GM23338 (cell line): ENCODE measurements at places on chromosomes 7 and 10. TPM values are rescaled to one million over a fixed set of nuclear protein-coding genes. Genes with fewer than 3 reads are reported as not detected.
A peak's percentile ranks its signal among the peaks of the same experiment; 100 is the strongest.

The AASS gene
- total RNA-seq = 698 and 789 TPM in 2 replicates

The OR2A5 gene
- total RNA-seq = not detected in 2 replicates

The VGF gene
- 3.3 and 4.4 TPM in 2 replicates for total RNA-seq

The ENTPD1 gene
- 2.0 and 2.3 TPM in 2 replicates for total RNA-seq

The ECD gene
- 51.5 and 56.6 TPM in 2 replicates for total RNA-seq

DNA sequence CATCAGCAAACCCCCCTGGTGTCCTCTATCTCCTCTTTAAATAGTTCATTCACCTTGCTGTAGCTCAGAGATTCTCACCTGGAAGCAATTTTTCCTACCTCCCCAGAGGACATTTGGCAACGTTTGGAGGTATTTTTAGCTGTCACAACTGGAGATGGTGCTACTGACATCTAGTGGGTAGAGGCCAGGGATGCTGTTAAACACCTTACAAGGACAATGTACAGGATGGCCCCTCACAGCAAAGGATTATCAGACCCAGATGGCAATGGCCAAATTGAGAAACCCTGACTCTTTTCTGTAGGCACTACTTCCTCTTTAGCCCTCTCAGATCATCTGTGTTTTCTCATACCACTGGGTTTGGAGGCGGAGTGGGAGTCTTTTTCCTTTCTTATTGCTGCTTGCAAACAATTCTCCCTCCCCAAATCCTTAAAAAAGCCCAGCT lies 13.2 kb upstream of the TRA2A start:
- peak; percentile 76 for DNase-seq

GRCh38 chr10:109071539-109071938 lies 851.8 kb downstream of the XPNPEP1 start:
- DNase-seq = no peak

DNA sequence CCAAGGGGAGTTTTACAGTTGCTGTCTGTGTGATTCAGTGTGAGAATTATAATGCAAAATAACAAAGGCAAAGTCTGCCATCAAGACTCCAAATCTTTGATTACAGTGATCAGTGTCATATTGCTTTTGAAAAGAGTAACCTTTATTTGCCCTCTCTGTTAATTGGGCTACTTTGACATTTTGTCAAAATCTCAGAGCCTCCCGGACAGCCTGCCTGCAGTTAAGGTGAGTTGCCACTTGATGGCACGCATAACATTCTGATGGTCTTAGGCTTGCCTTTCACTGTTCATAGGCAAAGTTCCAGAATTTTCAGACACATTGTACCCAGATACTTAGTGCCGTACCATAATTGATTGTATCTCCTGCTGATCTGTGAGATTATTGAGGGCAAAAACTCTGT lies 253.5 kb downstream of the ABCA13 start:
- DNase-seq = peak; percentile 65

DNA sequence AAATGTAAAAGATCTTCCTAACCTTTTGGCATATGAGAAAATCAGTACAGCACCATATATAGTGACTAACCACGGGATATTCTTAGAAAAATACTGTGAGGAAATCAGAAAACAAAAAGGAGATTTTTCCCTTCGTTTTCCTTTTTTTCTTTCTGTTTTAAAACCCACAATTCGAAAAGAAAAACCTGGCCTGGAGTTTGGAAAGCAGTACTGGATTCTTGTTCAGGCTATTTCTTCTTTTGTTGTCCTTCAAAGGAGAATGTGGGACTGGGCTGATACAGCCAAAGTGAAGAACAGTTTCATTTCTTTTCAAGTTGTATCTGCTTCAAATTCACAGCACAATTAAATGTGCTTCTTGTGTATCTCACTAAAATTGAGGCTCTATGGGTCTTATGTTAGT lies 156.8 kb upstream of the PHYHIPL start:
- DNase-seq = no peak

DNA sequence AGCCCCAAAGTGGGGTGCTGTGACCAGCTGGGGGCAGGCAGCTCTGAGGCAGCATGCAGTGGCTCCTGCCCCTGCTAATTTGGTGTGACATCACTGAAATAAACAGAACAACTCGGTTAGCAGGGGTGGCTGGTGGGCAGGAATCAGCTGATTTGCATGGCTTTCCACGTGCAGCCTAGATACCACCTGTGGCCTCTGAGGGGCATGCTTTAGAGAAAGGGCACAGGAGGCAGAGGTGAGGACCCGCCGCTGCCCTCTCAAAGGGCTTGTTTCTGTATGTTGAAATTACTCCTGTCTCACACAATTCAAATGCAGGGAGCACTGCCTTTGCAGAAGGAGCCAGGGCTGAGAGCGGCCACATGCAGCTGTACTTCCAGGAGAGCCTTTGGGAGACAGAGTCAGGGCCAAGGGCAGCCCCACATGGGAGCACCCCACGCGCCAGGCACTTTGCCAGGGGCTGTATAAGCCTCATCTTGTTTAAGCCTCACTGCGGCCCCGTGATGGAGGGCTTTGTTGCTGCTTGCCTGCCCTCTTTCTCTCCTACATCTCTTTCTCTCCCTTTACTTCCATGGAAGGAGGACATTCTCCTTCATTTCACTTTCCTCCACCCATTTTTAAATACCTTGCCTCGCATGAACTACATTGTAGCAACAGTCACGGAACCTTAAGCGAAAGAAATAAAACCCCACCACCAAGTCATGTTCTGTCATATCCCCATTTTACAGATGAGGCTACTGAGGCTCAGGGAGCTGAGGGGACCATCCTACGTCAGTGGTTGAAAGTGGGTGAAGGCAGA lies 137.7 kb downstream of the ZMIZ1 start:
- DNase-seq = no peak

GRCh38 chr7:55518836-55519235 lies 53.5 kb downstream of the VOPP1 start:
- no peak for DNase-seq

DNA sequence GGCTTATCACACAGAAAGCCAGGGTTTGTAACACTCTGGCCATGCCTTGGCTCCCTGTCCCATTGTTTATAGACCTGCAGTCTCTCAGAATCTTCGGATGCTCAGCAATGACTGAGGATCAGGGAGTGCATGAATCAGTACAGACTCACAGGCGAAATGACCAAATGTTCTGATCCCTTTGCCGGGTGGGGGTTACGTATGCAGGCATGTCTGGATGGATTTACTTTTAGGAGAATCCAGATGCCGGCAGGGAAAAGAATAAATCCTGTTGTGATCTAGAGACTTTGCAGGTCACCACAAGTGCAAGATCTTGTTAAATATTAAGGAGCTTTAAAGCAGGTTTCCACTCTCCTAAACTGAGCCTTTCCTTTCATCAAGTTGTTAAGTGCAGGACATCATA lies 149.5 kb downstream of the SFMBT2 start:
- DNase-seq = no peak

DNA sequence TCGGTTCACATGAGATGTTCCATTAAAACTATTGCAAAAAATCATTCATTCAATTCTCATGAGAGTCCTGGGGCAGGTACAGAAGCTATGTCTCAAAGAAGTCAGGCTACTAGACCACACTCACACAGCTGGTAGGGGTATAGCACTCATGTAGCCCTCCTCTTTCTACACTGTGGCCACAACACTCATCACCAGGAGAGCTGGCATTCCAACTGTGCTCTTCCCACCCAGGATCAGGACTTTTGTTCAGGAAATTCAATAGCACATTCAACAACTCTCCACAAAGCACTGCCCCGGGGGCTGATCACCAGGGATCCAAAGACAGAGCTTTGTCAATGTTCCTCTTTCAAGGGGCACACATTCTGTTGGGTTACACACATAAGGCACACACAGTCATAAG lies 31.0 kb upstream of the C10orf90 start:
- DNase-seq = no peak

DNA sequence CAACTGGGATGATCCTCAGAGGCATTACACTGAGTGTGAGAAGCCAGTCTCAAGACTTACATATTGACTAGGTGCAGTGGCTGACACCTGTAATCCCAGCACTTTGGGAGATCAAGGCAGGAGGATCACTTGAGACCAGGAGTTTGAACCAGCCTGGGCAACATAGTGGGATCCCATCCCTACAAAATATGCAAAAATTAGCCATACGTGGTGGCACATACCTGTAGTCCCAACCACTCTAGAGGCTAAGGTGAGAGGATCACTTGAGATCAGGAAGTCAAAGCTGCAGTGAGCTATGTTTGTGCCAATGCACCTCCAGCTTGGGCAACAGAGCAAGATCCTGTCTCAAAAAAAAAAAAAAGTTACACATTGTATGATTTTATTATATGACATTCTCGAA lies 23.5 kb upstream of the TNPO3 start:
- DNase-seq = no peak

DNA sequence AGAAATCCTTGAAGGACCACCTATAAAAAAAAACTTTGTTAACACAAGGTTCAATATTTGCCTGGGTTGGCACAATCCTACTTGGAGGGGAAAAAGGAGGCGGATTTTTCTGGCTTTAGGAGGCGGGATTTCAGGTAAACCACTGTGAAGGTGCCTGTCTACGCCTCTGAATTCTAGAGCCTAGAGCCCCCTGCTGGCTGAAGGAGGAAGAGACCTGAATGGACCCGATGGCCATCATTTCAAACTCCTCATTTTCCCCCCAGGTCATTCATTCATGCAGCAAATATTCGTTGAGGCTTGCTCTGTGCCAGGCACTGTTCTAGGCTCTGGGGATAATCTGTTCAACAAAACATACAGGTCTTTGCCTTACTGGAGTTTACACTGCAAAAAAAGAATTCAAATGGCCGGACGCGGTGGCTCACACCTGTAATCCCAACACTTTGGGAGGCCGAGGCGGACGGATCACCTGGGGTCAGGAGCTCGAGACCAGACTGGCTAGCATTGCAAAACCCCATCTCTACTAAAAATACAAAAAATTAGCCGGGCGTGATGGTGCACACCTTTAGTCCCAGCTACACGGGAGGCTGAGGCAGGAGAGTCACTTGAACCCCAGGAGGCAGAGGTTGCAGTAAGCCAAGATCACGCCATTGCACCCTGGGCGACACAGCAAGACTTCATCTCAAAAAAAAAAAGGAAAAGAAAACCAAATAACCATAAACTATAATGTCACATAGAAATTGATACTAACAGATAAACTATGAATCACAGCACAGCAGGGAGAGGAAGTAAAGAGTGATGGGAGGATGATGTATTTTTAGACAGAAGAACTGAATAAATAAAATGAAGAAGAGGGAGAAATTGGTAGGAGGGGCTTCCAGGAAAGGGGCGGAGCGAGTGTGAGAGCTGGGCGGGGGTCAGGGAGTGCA lies 90.1 kb upstream of the NFE2L3 start:
- DNase-seq = peak; percentile 95
